ENCODE measurements at places on chromosomes 7 and 10.

GRCh38 chr7:34058801-34059135, 153.4 kb downstream of the BMPER start:
- DNase-seq: no peak

GRCh38 chr10:64732372-64732957, 1211.3 kb downstream of the REEP3 start:
- DNase-seq: no peak

DNA sequence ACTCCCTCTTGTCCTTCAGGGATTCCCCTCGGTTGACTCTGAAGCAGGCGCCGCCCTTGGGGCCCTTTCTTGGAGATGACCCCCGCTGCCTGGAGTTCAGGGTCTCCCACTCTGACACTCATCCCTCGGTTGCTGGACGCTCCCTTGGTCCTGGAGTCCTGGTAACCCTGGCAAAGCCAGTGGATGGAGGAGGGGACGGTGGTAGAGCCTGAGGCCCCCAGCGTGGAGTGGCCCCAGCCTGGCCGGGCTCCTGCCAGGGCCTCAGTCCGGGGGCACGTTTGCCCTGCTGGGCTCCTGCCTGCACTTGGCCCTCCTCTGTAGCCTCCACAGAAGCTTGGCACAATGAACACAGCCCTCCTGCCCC, 9.3 kb upstream of the CAMK2B start:
- no peak for DNase-seq

- DNase-seq: no peak
Measured at GRCh38 chr7:80127412-80128160, 7.0 kb upstream of the GNAI1 start.

GRCh38 chr7:134703241-134703594, 56.6 kb downstream of the BPGM start:
- DNase-seq: no peak

Measured in T1000 (cell line).